ENCODE measurements at places on chromosomes 16 and 17.

GRCh38 chr16:53826658-53827057 is 122.7 kb downstream of the FTO start:
- no peak for DNase-seq

- DNase-seq: no peak
These were observed 69.2 kb downstream of the PRKCB start for GRCh38 chr16:23905027-23905426.

DNA sequence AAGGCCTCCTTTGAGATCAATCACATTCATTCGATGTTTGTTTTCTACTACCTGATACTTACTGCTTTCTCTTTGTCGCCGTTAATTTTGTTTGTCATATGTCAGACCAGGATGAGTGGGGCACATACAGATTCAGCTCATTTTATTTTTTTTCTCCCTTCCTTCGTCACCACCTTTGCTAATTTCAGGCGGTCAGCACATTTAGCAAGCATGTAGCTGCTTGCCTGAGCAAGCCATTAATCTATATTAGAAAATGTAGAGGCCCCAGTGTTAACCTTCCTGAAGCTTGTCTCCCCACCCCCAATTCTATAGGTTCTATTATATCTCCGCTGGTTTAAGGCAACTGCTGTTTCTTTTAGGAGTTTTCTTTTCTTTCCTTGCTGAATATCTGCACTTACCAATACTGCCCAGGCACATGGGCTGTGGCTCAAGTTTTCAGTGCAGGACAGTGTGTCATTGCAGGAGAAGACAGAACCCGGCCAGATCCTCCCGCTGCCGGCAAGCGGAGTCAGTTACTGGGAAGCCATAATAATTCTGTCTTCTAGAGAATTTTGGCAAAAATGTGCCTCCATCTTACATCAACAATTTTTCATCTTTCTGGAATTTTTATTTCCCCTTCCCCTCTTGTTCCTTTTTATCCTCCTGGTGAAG is 714.3 kb downstream of the WWOX start:
- no peak for DNase-seq

DNA sequence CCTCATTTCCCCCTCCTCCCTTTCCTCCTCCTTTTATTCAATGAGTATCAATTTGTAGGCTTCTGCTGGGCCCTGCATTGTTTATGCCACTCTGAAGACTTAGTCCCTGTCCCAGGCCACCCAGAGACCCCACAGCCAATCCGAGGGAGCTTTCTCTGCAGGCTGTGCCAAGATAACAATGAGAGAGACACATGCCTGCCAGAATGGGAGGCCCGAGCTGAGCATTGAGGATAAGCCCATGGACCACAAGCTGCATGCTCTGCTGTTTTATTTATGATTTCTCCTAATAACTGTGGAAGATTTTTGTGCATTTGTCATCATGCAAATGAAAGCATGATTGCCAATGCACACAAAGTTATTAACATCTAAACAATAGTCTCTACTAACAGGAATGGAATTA is 3.0 kb downstream of the RCVRN start:
- no peak for DNase-seq

- DNase-seq: peak; percentile 52
These were observed 41.5 kb downstream of the USP22 start for GRCh38 chr17:21001111-21001812.

- DNase-seq: no peak
These were observed 6.6 kb downstream of the RIPOR1 start for GRCh38 chr16:67535201-67535600.

DNA sequence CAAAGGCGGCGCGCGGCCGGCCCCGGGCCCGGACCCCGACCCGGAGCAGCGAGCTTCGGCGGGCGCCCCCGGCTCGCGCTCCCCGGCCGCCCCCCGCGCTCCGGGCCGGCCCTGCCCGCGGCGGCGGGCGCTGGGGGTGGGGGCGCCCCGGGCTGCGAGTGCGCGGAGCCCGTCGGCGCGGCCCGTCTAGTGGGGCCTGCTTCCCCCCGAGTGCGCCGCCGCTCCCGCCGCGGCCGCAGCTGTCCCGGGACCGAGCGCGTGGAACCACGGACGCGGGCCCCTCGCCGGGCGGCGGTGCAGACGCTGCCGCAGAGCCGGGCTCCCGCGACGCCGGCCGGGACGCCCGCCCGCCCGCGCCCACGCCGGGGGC is 308 bp downstream of the ADCY9 start:
- no peak for DNase-seq

DNA sequence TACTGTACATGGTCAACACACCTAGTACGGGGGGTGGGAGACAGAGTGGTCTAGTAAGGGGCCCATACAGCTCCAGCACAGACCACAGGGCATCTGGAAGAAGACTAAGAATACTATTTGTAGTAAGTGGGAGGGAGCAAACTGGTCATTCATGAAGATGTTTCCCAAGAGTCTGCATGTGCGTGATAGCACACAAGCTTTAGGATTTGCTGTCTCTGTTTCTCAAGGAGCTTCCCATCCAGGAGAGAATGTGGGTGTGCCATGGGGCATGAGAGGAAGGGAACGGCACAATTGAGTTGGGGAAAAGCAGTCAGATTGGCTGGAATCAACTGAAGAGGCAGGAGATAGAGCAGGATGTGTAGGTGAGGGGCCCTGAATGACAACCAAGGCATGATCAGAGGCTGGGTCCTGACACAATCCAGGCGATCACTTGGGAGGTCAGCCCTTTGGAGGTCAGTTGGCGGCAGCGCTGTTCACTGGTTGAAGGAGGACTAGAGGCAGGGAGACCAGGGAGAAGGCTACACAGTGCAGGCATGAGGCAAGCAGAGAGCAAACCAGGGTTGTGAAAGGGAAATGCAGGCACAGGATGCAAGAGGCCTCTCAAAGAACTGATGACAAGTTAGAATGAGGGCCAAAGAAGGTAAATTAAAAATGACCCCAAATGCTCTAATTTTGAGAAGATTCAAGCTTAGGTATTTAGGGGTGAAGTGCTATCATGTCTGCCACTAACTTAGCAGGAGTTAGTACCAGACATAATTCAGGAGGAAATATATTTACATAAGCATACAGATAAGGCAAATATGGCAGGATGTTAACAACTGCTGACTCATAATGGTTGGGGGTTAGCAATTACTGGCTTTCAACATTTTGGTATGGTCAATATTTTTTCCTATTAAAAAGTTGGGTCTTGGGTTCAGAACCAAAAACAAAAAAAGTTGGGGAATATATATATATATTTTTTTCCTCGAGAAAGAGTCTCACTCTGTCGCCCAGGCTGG is 10.3 kb downstream of the UBE2O start:
- no peak for DNase-seq

DNA sequence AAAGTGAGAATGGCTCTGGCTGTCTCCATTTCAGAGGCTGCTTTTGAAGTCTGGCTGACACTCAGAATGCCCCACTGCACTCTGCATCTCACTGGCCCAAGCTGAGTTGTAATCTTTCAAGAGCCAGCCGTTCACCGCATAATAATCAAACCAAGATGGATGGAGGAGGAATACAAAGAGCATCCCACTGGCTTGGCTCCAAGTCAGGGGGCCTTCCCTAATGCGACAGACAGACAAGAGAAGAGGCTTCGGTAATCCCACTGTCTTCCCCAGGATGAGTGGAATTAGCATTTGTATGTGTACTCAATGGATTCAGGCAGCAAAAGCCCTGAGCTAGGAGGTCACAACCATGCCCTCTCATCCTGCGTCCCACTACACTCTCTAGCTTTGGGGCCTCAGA is 68.0 kb downstream of the CBLN1 start:
- DNase-seq: no peak

DNA sequence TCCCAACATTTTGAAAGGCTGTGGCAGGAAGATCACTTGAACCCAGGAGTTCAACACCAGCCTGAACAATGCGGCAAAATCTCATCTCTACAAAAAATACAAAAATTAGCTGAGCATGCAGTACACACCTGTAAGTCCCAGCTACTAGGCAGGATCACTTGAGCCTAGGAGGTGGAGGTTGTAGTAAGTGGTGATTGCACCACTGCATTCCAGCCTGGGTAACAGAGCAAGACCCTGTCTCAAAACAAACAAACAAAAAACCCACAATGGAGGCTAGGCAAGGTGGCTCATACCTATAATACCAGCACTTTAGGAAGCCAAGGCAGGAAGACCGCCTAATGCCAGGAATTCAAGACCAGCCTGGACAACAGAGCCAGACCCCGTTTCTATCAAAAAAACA is 12.0 kb downstream of the APPBP2 start:
- DNase-seq: no peak

- DNase-seq: peak; percentile 43
These were observed 1.4 kb downstream of the YPEL2 start for GRCh38 chr17:59332749-59333377.

DNA sequence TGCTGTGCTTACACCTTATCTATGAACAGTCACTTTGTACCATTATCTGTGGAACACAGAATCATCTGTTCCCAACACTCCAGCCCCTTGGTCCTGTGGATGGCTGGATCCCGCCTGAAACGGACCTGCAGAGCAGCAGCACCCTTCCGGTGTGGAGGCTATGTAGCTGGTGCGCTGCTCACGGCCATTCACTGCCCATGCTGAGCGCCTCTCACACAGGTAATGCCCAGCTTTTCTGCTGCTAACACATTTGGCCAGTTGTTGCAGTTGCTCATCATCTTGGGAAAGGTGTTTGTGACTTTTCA is 11.4 kb upstream of the PLK1 start:
- DNase-seq: no peak

DNA sequence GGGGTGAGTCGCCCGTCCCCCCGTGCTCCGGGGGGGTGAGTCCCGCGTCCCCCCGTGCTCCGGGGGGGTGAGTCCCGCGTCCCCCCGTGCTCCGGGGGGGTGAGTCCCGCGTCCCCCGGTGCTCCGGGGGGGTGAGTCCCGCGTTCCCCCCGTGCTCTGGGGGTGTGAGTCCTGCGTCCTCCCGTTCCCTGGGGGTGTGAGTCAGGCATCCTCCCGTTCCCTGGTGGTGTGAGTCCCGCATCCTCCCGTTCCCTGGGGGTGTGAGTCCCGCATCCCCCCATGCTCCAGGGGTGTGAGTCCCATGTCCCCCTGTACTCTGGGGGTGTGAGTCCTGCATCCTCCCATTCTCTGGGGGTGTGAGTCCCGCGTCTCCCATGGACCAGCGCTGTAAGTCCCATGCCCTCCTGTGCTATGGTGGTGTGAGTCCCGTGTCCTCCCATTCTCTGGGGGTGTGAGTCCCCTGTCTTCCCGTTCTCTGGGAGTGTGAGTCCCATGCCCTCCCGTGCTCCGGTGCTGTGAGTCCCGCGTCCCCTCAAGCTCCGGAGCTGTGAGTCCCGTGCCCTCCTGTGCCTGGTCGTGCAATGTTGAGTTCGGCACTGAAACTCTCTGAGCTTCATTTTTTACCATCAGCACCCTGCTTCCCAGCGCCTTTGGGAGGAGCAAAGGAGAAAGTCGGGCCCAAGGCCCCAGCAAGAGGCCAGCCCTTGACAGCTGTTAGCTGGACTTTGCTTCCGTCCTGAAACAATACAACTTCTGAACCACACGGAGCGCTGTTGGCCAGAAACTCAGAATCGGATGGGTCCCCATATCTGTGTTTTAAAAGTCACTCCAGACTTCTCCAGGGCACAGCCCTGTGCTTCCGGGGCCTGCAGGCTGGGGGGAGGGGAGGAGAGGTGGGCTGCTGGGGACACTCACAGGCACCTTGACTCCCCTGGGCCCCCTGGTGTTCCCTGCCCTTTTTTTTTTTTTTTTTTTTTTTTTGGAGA is 11.5 kb upstream of the ZC3H18 start:
- no peak for DNase-seq

DNA sequence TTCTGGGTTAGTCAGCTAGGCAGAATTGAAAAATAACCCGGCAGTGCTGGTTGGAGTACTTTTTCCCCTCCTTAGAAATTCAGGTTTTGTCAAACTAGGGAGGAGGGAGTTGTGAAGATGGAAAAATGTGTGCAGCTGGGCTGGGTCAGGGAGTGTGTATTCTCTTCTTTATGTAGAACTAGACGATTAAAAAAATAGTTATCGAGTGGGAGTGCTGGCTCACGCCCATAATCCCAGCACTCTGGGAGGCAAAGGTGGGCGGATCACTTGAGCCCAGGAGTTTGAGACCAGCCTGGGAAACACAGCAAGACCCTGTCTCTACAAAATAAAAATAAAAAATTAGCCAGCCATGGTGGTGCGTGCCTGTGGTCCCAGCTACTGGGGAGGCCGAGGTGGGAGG is 106.4 kb downstream of the GNAO1 start:
- DNase-seq: no peak

GRCh38 chr17:13986855-13987254 is 82.4 kb upstream of the COX10 start:
- DNase-seq: no peak

- DNase-seq: no peak
These were observed 37.7 kb downstream of the PLCG2 start for GRCh38 chr16:81816793-81817210.

GRCh38 chr16:70630960-70631745 is 15.2 kb upstream of the IL34 start:
- DNase-seq: no peak

DNA sequence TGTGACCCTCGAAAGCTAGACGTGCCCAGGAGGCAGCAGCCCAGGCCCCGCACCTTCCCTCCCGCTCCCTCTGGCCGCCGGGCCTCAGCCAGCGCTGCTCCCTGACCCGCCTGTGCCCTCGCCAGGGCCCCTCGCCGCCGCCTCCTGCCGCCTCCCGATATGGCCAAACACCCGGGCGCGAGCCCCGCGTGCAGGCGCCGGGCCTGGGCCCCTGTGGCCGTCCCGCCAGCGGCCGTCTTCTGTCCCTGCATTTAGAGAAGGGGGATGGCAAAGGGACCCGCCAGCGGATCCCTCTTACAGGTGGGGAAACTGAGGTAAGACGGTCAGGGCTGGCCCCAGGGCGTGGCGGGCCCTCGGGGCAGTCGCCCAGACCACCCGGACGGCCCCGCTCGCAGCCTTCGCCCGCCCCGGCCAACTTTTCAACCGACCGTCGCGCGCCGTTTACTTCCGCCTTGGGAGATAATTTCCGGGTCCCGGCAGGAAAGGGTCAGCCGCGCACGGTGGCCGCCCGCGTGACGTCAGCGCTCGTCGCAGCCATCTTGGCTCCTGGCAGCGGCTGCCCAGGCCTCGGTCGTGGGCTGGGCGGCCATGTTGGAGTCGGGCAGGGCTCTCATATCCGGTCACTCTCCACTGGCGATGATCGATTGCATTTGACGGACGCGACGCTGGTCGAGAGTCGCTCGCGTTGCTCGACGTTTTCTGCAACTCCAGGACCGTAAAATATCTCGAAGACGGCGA is 7.0 kb upstream of the GNG13 start:
- DNase-seq: peak; percentile 93

DNA sequence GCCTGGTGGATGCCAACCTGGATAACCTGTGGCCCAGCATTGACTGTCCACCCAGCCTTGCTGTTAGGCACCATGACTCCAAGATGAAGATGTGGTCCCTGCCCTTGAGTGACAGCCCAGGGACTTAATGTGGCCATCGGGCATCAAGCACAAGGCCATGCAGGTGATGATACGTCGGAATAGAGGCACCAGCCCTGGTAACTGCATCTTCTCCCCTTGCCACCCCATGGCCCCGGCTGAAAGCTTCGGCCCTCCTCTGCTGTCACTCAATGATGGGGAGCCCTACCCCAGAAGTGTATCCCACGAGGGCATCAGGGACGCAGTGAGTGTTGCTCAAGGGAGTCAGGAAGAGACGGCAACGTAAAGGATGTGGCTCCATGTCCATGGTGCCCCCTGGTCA is 2.0 kb downstream of the NT5C start:
- no peak for DNase-seq

- DNase-seq: no peak
These were observed 2.4 kb upstream of the SDK2 start for GRCh38 chr17:73646409-73647300.

- DNase-seq: no peak
These were observed 40.4 kb upstream of the RBFOX3 start for GRCh38 chr17:79651266-79651665.

All from midbrain (tissue), 1 donor.